AG04450 (cell line): ENCODE measurements at places on chromosomes 3 and 15.

- no peak for DNase-seq
Observed at GRCh38 chr3:42503251-42503924, 945 bp downstream of the VIPR1 start.

DNA sequence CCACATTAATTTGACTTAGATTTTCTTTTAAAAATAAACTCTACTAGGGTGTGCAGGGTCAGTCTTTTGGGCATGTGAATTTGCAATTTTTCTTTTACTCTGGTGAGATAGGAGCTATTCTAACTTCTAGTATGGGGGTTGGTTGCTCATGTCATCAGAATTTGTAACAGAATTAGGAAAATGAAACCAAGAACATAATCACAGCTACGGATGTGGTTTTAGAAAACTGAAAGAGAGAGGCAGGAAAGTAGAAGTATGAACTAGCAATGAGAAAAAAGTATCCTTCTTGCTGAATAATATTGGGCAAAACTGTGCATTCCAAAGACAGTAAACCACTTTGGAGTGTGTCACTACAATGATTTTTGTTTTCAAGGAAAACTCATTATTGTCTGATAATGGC, 43.3 kb downstream of the ADPGK start:
- DNase-seq = no peak

- peak; percentile 81 for DNase-seq
Observed at GRCh38 chr3:184332370-184333090, 4.9 kb upstream of the FAM131A start.

DNA sequence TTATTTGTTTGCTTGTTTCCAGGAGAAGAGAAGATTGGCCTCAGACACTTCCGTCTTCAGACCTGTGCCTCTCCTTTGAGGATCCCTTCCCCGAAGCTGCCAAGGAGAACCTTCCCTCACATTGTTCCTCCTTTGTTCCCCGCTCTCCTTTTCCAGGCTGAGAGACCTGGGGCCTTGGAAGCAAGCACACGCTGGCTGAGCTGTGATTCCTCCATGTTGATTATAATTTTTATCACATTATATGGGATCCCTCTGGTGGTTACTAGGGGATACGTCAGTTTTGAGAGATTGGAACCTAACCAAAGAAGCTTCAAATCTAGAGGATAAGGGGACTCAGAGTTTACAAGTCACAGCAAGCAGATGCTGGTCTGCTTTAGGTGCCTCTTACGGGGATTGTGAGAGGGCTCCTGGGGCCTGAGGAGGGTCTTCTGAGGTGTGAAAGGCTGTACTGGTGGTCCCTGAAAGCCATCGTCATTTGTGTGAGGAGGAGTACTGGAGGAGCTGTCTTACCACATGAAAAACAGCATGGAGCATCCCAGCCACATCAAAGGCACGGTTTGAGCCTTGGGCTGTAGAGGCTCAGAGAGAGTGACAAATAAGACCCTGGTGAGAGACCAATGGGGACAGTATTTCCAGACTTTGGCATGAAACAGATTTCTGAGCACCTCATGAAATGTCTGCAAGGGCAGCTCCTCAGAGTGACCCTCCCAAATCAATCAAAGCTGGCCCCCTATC, 760.1 kb upstream of the CFAP20DC start:
- peak; percentile 18 for DNase-seq

- DNase-seq = peak; percentile 34
Observed at GRCh38 chr3:15796771-15797641, 773 bp downstream of the ANKRD28 start.

GRCh38 chr15:60568914-60569391, 90.0 kb upstream of the ICE2 start:
- DNase-seq = no peak

DNA sequence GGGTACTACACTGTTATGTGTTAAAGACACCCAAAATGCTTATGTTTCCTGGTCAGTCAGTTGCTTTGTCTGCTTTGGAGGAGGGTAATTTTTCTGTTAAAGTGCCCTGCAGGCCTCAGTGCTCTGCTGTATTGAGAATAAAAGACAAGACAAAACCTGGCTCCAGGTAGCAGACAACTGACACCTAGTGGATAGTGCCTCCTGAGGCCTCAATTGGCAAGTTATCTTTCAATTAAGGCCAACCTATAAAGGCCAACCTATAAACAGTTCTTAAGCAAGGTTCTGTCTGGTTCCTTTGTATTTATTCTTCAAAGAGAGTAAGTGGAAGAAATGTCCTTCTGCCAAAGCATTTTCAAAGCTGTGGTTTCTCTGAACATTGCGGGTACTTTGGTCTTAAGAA, 773.8 kb downstream of the MECOM start:
- no peak for DNase-seq

- no peak for DNase-seq
Observed at GRCh38 chr3:53137221-53137620, 7.0 kb upstream of the RFT1 start.

- no peak for DNase-seq
Observed at GRCh38 chr3:182716114-182716688, 77.1 kb upstream of the ATP11B start.

DNA sequence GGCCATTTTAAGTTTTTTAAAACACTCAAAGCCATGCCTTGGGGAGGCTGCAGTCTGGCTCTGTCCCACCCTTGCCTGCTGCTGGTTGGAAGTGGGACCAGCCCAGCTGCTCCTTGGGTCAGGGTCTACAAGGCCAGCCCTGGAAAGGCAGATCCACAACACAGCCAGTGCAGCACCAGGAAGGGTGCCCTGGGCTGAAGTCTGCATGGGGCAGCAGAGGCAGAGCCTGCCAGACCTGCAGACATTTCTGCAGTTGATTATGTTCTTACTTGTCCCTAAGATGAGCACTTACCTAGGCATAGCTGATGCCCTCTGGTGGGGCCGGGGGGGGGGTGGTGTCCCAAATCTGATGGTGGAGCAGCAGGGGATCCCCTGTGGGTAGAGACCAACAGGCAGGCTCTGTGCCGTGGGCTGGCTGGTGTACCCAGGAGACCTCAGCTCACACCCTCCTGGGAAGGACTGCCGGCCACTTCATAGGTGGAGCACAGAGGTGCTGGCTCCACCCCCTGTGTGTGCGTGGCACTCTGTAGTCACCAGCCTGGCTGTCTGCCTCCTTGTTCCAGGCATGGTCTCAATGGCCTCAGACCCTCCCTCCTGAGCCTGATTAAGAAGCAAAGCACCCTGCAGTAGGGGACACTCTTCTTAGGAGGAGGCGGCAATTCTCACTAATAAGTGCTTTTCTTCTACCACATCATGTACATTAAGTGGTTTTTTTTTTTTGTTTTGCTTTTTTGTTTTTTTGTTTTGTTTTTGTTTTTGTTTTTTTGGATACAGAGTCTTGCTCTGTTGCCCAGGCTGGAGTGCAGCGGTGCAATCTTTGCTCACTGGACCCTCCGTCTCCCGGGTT, 97.4 kb upstream of the KLF13 start:
- no peak for DNase-seq

DNA sequence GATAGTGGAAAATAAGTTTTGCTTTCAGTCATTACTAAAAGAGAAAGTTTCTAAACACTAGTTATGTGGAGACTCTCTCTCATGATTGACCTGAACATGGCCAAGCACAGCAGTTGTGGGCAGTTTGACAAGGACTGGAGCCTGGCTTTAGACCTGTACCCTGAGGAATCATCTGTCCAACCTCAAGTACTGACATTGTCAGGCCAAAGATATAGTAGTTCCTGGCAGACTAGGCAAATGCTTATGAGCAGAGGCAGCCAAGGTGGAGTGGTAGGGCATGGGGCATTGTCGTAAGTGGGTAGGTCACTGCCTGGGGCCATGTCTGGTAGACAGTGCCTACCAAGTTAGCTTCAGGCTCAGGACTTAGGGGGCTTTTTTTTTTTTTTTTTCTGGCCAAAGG, 20.9 kb downstream of the PLAAT1 start:
- no peak for DNase-seq

- DNase-seq = no peak
Observed at GRCh38 chr15:41819455-41820050, 8.3 kb upstream of the JMJD7 start.

DNA sequence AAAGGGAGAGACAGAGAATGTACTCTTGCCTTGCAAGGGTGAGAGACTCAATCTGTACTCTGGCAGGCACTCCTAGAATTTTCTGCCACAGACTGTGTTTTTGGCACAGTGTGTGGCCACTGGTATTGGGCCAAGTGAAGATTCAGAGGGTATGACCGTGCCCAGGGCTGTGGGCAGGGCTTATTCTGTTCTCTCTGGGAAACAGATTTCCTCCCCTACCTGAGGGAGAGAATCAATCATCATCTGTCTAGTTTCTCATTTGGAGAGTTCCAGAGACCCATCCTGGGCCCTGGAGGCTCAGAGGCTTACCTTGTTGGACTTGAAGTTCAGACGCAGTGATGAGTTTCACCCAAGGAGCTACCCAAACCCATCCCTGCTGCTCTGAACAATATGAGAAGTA, 28.2 kb downstream of the CSTA start:
- no peak for DNase-seq
